ENCODE measurements at places on chromosomes 7 and 10. TPM values are rescaled to one million over a fixed set of nuclear protein-coding genes. Genes with fewer than 3 reads are reported as not detected.

LRRC17 gene
- total RNA-seq, result 81.6 TPM

DNA sequence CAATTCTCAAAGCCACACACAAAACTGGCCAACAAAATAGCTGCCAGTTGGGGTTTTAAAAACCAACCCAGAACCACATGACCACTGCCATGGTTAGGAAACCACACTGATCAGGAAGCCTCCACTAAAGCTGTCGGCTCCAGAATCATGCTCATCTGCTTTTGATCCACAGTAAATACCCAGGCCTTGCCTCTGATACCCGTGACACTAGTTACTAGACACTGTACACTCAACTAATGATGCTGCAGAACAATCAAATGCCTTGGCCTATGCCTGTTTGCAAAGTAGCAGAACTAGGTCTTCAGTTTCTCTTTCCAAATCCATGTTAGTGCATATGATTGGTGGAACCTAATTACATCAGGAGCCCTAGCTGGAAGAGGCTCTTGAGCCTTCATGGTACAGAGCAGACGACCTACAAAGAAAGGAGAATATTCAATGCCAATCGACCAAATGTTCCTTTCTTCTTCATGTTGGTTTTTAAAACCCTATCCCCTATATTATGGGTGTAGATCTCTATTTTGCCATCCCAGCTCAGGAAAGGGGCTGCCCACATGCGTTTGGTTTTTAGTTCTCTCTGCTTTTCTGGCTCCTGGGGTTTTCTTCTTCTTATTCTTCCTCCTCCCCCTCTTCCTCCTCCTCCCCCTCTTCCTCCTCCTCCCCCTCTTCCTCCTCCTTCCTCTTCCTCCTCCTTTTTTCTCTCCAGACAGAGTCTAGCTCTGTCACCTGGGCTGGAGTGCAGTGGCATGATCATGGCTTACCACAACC lies 76.6 kb downstream of the CNNM2 start:
- no peaks in the 10 kb centered on the region for H3K4me1 ChIP-seq
- no peaks in the 10 kb centered on the region for H3K27me3 ChIP-seq
- H3K4me3 ChIP-seq, result no peak overlapping the region
- DNase-seq, result no peak
- H3K36me3 ChIP-seq, result no peaks in the 10 kb centered on the region

DNA sequence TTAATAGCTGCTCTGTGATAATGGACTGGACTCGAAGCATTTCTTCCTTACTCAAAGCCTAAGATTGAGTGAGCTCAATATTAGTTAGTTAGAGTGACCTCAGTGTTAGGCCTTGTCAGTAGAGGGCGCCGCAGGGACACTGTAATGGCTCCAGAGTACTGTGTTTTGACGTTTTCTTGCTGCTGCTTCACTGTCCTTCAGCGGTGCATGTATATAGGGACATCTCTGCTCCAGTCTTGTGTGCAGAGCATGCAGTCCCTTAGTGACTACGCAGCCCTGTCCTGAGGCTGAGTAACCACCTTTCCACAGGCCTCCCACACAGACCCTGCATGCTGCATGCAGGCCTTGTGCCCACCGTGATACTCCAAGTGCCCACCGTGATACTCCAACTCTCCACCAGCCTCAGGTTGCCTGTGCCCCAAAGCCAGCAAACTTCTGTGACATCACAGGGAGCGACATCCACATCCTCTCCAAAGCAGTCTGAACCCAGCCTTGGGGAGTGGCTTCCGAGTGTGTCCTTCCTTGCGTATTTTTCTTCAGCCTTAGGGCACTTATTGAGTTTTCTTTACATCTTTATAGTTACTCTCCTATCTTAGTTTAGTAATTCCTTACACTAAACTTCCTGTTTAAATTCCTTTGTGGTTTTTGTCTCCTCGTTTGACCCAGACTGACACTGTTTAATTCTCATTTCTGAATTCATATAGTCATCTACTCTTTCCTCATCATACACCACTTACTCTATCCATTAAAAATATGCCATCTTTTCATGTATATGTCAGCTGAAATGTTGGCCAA lies 118.2 kb downstream of the JAZF1 start:
- no peaks in the 10 kb centered on the region for H3K36me3 ChIP-seq
- H3K27ac ChIP-seq, result no peak overlapping the region
- H3K4me3 ChIP-seq, result no peak overlapping the region
- peak; percentile 74 for DNase-seq

DNA sequence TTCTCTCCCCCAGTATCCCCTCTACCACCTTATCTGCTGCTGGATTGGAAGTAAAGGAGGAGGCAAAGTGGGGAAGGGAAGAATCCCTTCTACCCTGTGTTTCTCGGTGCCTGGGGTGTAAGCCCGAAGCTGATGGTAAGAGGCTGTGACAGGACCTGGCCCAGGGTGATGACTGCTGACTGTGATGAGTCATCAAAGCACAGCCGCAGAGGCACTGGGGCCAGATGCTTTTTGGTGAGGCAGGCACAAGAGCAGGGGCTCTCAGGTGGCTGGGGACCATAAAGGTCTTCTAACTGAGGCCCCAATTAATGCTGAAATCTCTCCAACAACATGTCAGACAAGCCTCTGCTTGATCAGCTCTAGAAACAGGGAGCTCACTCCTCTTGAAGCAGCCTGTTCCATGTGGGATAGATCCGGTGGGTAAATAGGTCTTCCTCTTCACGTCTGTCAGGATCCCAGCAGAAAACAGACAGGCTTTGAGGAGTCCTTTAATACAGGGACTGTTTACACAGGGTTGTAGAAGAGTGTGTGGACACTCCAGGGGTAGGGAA lies 86.1 kb upstream of the PCBD1 start:
- H3K27ac ChIP-seq, result no peak overlapping the region
- no peaks in the 10 kb centered on the region for H3K4me1 ChIP-seq
- H3K36me3 ChIP-seq, result no peaks in the 10 kb centered on the region
- no peak for DNase-seq
- no peak overlapping the region for H3K4me3 ChIP-seq
- H3K27me3 ChIP-seq, result no peaks in the 10 kb centered on the region

PRPS1L1 gene
- total RNA-seq, result not detected

RELN gene
- total RNA-seq, result 3.3 TPM

ZPBP gene
- total RNA-seq, result 0.25 TPM

DNA sequence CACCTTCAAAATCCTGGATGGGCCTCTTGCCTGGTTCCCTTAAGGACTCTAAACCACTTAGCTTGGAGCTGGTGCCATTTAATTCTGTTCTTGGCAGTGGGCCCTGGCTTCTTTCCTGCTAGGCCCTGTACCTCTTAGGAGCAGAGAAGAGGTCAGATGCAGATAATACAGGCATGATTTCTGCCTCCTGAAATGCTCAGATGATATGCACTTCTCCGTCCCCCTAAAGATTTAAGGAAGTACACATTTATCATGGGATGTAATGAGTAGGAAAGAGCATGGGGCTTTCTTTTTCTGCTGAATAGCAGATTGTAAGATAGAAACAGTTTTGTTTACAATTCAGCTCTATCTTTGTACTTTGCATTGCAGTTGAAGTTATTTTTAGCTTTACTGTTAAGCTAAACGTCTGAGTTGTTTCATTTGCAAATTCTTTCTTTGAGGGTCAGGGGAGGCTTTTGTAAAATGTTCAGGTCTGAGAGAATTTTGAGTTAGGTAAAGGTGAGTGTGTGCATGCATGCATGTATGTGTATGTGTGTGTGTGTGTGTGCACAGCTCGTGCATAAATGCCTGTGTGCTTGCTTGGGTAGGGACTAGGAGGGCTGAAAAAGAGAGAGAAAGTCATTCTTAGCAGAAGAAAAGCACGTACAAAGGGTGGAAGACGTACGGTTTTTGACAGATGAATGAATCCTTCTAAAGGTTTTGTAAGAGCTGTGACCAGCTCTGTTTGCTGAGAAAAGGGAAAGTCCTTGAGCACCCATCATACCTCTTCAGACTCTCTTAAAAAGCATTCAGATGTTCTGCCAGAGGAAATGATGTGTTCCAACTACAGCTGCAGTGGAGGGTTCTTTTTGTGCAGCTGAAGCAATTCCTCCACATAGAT lies 364.2 kb downstream of the AUTS2 start:
- H3K27me3 ChIP-seq, result no peaks in the 10 kb centered on the region
- DNase-seq, result peak; percentile 80
- H3K36me3 ChIP-seq, result no peaks in the 10 kb centered on the region
- H3K27ac ChIP-seq, result no peak overlapping the region

DNA sequence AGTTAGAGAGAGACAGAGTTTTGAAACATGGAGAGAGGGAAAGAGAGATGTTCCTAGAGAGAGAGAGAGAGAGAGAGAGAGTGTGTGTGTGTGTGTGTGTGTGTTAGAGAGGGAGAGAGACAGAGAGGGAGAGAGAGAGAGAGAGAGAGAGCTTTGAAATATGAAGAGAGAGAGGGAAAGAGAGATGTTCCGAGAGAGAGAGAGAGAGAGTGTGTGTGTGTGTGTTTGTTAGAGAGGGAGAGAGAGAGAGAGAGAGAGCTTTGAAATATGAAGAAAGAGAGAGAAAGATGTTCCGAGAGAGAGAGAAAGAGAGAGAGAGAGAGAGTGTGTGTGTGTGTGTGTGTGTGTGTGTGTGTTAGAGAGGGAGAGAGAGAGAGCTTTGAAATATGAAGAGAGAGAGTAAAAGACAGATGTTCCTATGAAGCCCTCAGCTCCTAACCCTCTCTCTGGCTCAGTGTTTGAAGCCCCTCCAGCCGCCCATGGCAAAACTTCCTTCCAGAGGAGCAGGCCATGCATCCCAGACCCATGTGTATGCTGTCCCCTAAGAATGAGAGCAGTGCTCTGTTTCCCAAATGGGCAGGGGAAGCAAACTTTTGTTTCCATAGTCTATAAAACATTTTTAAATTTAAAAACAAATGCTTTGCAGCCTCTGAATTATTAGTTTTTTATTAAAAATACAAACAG lies 130.9 kb downstream of the KCNMA1 start:
- H3K36me3 ChIP-seq, result no peaks in the 10 kb centered on the region
- H3K27me3 ChIP-seq, result no peaks in the 10 kb centered on the region
- H3K4me1 ChIP-seq, result no peaks in the 10 kb centered on the region
- no peak overlapping the region for H3K27ac ChIP-seq

KCP gene
- 0.64 TPM for total RNA-seq

SMKR1 gene
- 3.6 TPM for total RNA-seq

GRCh38 chr10:111206521-111206920 lies 129.7 kb downstream of the ADRA2A start:
- H3K4me1 ChIP-seq, result no peaks in the 10 kb centered on the region
- no peaks in the 10 kb centered on the region for H3K27me3 ChIP-seq
- no peak for DNase-seq
- H3K4me3 ChIP-seq, result no peak overlapping the region
- H3K27ac ChIP-seq, result no peak overlapping the region

THSD7A gene
- total RNA-seq, result 12.1 TPM

DNA sequence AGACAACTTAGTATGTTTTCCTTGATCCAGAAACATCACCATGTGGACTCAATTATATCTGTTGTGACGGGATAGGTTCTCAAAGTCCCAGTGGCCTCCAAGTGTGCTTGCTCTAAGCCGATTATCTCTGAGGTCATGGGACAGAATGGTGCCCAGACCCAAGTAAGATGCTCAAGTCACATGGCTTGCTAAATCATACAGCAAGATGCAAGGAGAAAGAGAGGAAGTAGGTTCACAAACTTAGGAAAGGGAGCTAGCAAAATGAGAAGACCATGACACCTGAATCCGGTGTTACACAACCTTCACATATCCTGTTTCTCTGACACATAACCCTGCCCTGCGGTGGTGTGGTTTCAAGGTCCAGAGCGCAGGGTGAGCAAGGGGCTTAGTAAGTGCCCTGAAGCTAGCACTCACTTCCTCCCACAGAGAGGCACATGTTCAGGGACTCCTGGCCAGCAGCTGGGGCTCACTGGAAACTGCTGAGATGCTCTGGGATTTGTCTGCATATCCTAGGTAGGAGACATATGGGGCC lies 590.9 kb upstream of the ANKRD30A start:
- no peaks in the 10 kb centered on the region for H3K27me3 ChIP-seq
- peaks cover 2% of the 10 kb centered on the region for H3K4me1 ChIP-seq
- no peak overlapping the region for H3K4me3 ChIP-seq
- DNase-seq, result peak; percentile 1

DNA sequence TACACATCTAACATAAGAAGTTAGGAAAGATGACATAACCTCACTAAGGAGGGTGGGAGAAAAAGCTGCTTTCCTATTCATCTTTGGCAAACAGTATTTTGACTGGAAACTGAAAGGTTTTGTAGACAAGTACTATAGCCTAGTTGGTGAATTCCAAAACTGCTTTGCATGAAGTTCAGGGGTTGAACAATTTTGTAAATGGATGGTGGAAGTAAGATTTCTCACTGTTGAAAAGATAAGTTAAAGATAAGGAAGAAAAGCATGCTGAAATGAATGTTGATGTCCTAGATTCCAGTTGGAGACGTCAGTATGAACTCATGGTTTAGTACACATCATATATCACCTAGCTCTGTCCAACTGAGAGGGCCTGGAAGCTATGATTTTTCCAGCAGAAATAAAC lies 159.1 kb upstream of the FEZF1 start:
- no peaks in the 10 kb centered on the region for H3K4me1 ChIP-seq
- H3K27me3 ChIP-seq, result no peaks in the 10 kb centered on the region
- H3K27ac ChIP-seq, result no peak overlapping the region

GRCh38 chr7:156401617-156402016 lies 239.0 kb upstream of the RNF32 start:
- H3K27ac ChIP-seq, result no peak overlapping the region
- DNase-seq, result no peak
- H3K27me3 ChIP-seq, result no peaks in the 10 kb centered on the region
- H3K4me1 ChIP-seq, result no peaks in the 10 kb centered on the region
- H3K4me3 ChIP-seq, result no peak overlapping the region

DNA sequence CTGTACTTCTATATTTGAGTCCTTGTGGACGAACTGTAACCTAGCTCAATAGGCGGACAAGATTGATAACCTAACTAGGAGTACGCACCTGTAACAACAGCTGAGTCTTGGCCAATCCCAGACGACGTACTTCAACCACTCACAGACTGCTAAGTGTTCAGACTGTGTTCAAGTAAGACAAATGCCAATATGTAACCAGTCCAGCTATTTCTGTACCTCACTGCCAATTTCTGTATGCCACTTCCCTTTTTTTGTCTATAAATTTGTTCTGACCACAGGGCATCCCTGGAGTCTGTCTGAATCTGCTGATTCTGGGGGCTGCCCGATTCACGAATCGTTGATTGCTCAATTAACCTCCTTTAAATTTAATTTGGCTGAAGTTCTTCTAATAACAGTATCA lies 32.2 kb downstream of the HACD1 start:
- no peak for DNase-seq
- no peak overlapping the region for H3K4me3 ChIP-seq
- no peaks in the 10 kb centered on the region for H3K27me3 ChIP-seq
- no peaks in the 10 kb centered on the region for H3K36me3 ChIP-seq

PVRIG gene
- total RNA-seq, result 0.82 TPM

DNA sequence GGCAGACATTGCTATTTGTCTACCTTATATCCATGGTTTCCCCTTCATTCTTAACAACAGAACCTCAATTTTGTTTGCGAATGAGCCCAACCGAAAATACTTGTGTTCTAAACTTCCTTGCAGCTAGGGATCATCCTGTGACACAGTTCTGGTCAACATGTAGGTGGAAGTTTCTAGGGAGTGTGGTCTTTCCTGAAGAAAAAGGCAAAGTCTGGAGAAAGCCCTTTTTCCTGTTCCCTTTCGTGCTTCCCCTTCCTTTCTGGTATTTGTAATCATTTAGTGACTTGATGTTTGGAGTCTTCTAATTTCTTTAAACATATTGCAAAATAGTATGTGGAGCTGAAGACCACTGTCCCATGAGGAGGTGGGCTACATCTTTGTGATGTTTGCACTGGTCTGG lies 2.9 kb upstream of the IFRD1 start:
- H3K27me3 ChIP-seq, result no peaks in the 10 kb centered on the region
- no peak for DNase-seq
- no peak overlapping the region for H3K4me3 ChIP-seq
- H3K4me1 ChIP-seq, result peaks cover 17% of the 10 kb centered on the region
- H3K27ac ChIP-seq, result no peak overlapping the region

CDH23 gene
- 6.8 TPM for total RNA-seq

LRRN3 gene
- 13.7 TPM for total RNA-seq

MNX1 gene
- 1.4 TPM for total RNA-seq

CHAT gene
- total RNA-seq, result not detected

ACTL6B gene
- not detected for total RNA-seq

Data from lung (tissue), 17 donors.